ENCODE measurements at places on chromosomes 7 and 10.

DNA sequence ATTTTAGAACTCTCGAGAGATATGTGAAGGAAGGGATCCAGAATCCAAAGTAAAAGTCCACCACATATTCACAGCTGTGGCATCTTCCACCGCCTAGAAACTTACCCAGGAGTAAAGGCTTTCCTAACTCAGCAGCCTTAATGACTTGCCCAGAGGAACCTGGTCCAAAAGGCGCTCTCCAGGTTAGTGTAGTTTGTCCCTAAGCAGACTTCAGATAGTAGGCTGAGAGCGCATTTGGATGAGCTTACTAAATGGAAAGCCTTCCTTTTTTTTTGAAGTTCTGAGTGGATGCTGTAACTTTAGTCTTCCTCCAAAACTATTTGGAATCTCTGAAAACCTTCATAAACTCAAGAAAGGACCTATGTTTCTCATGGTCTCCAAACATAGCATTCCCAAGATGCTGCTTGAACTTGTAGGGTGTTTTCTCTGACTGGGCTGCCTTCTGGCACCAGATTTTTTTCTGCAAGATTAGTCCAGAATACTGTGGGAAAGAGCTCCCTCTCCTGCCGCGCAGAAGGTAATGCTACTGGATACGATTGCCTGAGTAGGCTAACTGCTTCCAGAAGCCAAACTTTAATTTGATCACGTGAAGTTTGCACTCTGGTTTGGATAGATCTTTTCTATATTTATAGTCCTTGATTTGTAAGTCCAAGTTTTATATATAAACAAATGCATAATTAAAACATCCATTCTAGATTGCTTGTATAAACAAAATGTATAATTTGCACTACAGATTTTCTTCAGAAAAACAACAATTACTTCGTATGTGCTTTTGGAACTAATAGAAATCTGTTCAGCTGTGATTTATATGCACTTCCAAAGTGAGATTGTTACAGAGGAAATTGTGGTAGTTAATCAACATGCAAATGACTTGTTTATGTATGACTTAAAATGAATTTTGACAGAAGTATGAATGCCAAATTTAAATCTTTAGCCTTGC lies 19.6 kb upstream of the GPR37 start:
- DNase-seq = no peak

DNA sequence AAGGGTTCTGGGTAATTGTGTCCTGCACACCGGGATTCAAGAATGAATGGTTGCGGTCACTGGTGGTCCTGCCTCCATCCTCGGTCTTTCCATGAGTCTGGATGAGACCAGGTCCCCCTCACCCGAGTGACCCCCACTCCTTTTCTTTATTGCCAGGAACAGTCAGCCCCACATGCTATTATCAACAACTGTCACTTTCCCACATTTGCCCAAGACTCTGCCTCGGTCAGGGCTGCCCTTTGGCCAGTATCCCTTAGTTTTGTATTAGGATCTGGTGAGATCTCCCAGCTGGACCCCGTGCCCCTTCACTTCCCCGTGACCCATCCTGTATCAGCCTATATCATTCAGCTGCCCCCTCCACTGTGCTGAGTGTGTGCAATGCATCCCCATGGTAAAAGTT lies 288.3 kb downstream of the ADARB2 start:
- DNase-seq = no peak

GRCh38 chr7:129739427-129739826 lies 127.9 kb downstream of the NRF1 start:
- DNase-seq = no peak

DNA sequence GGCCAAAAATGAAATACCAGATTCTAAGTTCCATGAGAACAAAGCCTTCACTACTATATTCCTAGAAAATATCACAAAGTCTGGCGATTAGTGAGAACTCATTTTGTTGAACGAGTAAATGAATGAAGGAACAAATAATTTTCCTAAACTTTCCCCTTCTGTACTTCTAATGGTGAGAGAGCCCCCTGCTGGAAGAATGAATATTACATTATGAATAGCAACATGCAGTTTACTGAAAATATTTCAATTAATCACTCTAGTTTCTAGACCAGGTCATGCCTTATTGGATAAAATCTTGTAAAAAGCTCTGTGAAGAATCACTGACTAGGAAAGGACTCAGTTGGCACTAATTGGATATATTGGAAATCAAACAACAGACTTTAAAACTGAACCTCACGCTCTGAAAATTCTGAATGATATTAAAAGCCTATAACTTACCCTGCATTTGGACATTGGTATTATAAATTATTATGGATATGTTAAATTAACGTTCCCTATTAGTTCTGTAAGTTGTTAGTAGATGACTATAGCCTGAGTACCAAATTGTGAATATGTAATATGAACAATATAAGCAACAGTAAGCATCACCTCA lies 32.4 kb upstream of the MTPN start:
- peak; percentile 37 for DNase-seq

- DNase-seq = no peak
These were observed 39.6 kb downstream of the PPIF start for GRCh38 chr10:79386637-79387465.

- DNase-seq = no peak
These were observed 31.2 kb downstream of the SPOCK2 start for GRCh38 chr10:72056932-72057751.

GRCh38 chr7:40704172-40704571 lies 569.4 kb downstream of the SUGCT start:
- no peak for DNase-seq

DNA sequence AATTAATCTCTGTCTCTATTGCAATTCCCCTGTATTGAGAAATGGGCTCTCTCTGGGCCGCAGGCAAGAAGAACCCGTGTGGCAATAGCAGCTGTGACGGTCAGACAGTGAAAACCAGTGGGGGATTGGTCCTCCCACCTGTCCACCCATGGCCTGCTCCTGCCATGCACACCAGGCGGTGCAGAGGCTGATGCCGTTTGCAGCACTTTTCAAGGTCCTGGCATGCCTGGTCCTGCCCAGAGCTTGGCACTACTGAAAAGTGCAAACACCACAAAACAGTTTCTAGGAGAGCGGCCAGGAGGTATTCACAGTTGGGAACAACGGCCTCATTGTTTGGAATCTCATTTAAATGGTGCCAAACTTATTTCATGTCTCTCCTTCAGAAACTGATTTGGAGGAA lies 41.5 kb downstream of the PSPH start:
- no peak for DNase-seq

- no peak for DNase-seq
These were observed 779 bp upstream of the KIF5B start for GRCh38 chr10:32057036-32057372.

- DNase-seq = no peak
These were observed 38.7 kb upstream of the SCIN start for GRCh38 chr7:12531784-12532183.

- DNase-seq = no peak
These were observed 13.2 kb downstream of the MRPS33 start for GRCh38 chr7:141001546-141001945.

GRCh38 chr7:14666304-14666703 lies 236.2 kb downstream of the DGKB start:
- no peak for DNase-seq

GRCh38 chr7:79598351-79598750 lies 144.9 kb upstream of the MAGI2 start:
- no peak for DNase-seq

GRCh38 chr10:86362129-86362527 lies 4.5 kb downstream of the GRID1 start:
- DNase-seq = no peak

DNA sequence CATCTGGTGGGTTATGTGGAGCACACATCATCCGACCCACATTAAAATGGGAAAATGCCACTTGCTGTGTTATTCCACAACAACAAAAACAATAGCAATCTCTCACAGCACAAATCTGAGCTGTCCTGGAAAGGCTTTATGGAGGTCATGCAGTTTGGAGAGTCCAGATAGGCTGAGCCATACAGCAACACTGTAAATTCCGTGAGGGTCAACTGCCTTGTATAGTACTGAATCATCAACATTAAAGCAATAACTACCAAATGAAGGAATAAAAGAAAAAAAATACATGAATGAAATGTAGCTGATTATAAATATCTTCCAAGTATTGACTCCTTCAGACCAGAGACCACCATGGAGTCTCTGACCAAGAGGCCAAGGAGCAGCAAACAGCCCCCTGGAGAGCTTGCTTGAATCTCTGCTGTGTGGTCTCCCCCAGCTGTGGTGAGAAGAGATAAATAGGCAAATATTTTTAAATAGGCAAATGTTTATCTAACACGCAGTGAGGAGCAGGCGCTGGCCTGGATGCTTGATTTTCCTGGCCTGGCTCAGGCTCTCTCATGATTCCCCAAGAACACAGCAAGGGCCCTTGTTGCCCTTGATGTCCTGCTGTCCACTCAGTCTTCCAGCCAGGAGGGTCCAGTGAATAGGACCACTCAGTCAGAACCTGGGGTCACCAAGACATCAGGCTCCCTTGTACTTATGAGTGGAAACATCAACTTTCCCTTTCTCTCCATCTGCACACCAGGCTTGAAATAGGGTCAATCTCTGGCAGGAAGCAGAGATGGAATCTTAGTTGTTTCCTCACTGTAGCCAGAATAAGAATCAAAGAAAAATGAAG lies 1021.3 kb downstream of the XPNPEP1 start:
- DNase-seq = no peak

- DNase-seq = no peak
These were observed 62.8 kb upstream of the CUX1 start for GRCh38 chr7:101754424-101755159.

GRCh38 chr7:101626069-101626671 lies 2.9 kb downstream of the MYL10 start:
- DNase-seq = no peak

GRCh38 chr10:112203328-112204076 lies 19.9 kb upstream of the GPAM start:
- DNase-seq = no peak

- no peak for DNase-seq
These were observed 66.7 kb upstream of the ATP6V0A4 start for GRCh38 chr7:138864667-138865066.

- DNase-seq = no peak
These were observed 22.6 kb downstream of the PNPLA8 start for GRCh38 chr7:108503112-108504026.

- DNase-seq = no peak
These were observed 133.8 kb upstream of the MEOX2 start for GRCh38 chr7:15820319-15820718.

- DNase-seq = no peak
These were observed 44.0 kb downstream of the AASS start for GRCh38 chr7:122100021-122100420.

DNA sequence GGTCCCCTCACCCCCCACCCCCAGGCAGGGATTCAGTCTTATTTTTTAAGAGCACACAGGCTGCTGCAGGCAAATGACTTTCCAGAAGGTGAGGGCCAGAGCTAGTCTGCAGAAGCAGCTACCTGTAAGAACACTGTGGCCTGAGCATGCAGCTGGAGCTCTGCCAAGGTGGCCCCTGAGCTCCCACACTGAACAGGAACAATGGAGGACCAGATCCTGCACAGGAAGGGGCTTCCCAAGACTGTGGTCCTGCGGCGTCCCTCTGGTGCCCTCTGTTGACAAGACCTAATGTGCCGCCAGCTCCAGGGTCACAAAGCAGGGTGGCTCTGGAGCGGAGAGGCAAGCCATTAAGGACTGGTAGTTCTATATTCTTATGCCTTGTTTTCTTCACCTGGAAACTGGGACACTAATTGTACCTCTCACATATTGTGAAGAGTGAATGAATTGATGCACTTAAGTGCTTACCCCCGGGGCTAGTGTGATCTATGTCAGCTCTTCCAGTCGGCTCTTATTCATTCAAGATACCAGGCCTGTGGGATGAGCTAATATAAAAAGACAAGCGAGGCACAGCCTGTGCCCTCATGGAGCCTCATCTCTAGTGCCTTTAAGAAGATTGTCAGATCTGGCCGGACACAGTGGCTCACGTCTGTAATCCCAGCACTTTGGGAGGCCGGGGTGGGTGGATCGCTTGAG lies 8.0 kb upstream of the BEND7 start:
- no peak for DNase-seq

DNA sequence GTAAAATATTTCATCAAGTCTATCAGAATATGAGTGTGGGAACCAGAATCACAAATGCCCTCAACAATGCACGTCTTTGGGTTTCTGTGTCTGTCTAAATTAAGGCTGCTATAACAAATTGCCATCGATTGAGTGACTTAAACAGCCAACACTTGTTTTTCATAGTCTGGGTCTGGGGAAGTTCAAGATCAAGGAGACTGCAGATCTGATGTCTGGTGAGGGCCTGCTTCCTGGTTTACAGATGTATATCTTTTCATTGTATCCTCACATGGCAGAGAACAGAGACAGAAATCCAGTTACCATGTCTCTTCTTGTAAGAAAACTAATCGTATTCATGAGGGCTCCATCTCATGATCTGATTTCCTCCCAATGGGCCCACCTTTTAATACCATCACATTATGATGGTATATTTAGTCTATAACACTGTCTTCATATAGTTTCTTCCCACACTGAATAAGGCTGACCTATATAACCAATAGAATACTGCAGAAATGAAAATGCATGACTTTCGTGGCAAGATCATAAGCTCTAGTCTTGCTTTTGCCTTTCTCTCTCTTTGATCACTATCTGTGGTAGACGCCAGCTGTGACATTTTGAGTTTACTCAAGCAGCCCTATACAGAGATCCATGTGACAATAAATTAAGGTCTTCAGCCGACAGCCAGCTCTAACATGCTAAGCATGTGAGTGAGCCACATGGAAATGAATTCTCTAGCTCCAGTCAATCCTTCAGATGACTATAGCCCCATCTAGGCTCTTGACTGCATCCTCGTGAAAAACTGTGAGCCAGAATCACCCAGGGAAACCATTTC lies 51.9 kb downstream of the THSD7A start:
- DNase-seq = no peak

GRCh38 chr10:126042906-126043305 lies 146.5 kb downstream of the FANK1 start:
- no peak for DNase-seq

GRCh38 chr10:102120991-102121738 lies 997 bp upstream of the LDB1 start:
- peak; percentile 9 for DNase-seq
